ENCODE measurements at places on chromosomes 4 and X. TPM values are rescaled to one million over a fixed set of nuclear protein-coding genes. Genes with fewer than 3 reads are reported as not detected.

- no peak for DNase-seq
Observed at GRCh38 chrX:66328950-66329596, 165.0 kb downstream of the HEPH start.

DNA sequence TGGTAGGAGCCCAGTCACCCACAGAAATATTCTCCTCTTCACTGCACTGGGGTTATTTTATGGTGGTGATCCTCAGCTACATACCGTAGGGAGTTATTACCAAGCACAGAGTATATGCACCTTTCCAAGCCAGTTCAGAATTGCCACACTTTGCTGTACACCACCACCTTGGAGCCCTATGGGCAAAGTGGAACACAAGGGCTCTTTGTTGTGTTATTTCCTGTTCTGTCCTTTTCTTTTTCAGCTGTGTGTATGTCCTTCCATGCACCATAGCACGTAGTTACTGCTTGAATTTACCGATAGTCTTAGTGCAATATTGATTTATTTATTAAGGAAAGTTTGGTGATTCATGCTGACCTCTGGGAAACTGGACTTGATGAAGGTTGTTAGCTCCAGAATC lies 8.3 kb downstream of the RNF128 start:
- DNase-seq, result no peak

F8A2 gene
- polyA plus RNA-seq, result not detected

DNA sequence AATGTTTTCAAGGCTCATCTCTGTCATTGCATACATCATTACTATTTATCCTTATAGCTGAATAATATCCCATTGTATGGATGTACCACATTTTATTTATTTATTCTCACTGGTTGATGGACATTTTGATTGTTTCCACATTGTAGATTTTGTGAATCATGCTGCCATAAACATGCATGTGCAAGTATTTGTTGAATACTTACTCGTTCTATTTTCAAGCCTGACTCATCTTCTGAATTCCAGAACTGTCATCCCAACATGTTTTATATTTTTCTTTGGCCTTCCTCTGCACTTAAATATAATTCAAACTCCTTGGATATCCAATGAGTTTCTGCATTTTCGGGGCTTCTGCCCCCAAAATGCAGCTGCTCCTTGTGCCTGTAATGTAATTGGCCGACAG lies 77.6 kb downstream of the MXRA5 start:
- no peak for DNase-seq

- peak; percentile 38 for DNase-seq
Observed at GRCh38 chr4:179095585-179096221, 1653.5 kb upstream of the AGA start.

- DNase-seq, result peak; percentile 65
Observed at GRCh38 chr4:20532871-20533870, 167.1 kb upstream of the PACRGL start.

DNA sequence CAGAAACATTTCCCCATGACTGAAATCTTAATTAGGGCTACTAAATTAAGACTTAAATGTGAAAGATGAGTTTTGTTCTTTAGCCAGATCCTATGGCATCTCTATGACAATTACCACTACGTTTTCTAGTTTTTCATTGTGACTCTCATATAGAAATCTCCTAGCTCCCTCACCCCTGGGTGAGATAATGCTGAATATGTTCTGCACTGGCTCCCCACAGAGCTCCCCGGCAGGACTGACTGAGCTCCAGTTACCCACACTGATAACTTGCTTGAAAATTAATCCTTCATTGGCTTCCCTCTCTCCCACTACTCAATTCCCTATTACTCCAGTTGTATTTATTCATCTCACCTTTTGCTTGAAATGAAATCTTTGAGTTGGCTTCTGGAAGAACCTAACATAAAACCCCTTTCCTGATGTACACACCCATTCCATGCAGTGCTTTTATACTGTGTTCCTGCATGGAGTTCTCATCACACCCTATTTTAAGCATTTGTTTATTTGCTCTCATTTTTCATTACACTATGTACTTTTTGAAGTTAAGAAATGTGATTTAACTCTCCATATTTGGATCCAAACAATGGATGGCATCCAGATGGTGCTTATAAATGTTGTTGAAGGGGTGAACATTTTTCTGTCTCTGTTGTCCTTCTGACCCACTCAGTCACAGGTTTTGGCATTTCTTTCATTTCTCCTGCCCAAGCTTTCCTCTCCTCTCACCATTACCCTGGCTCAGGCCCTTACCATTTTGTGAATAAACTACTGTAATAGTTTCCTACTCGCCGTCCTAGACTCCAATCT lies 623.4 kb downstream of the SPRY1 start:
- DNase-seq, result no peak

- no peak for DNase-seq
Observed at GRCh38 chr4:55920571-55920970, 28.2 kb upstream of the CEP135 start.

DNA sequence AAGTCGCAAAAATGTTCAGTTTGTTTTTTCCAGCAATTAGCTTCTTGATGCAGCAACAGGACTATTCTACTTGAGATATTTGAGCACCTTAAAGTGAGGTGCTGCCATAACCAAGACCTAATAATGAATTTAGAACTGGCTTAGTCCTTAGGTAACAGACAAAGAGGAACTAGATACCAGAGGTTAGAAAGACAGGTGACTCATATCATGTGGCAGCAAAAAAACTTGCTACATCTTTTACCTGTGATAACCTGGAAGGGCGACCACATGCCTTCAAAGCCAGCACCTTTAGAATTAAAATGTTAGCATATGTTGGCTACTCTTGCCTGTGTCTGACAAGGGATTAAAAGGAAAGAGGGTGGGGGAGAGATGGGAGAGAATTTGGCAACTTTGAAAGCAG lies 90.4 kb downstream of the ARHGAP6 start:
- DNase-seq, result no peak

DNA sequence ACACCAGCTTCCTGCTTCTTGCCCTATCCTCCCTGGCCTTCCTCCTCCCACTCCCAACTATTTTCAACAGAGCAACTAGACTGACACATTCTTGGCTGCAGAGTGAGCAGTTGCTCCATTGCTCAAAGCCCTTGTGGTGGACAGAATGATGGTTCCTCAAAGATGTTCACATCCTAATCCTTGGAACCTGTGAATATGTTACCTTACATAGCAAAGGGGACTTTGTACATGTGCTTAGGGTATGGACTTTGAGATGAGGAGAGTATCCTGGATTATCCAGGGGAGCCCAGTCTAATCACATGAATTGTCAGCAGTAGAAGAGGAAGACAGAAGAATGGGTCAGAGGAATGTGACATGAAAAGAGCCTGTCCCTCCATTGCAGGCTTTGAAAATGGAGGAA lies 24.9 kb upstream of the HOPX start:
- no peak for DNase-seq

MAGEC3 gene
- 1.6 TPM for polyA plus RNA-seq

GRCh38 chr4:4427121-4427870 lies 40.4 kb downstream of the NSG1 start:
- no peak for DNase-seq

TCEAL5 gene
- polyA plus RNA-seq, result 2.0 TPM

- DNase-seq, result no peak
Observed at GRCh38 chrX:118049713-118050112, 66.9 kb downstream of the KLHL13 start.

DNA sequence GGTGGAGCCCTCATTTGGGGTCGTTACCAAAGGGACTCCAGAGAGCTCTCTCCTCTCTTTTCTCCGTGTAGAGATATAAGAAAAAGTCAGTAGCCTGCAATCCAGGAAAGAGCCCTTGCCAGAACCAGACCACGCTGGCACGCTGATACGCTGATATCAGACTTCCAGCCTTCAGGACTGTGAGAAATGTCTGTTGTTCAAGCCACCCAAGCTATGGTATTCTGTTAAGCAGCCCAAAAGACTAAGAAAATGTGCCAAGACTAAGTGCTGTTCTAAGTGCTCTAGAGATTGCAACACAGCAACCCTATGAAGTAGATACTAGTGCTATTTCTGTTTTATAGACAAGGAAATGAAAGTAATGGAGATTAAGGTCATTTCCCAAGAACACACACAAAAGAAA lies 205.7 kb downstream of the CAMK2D start:
- no peak for DNase-seq

DNA sequence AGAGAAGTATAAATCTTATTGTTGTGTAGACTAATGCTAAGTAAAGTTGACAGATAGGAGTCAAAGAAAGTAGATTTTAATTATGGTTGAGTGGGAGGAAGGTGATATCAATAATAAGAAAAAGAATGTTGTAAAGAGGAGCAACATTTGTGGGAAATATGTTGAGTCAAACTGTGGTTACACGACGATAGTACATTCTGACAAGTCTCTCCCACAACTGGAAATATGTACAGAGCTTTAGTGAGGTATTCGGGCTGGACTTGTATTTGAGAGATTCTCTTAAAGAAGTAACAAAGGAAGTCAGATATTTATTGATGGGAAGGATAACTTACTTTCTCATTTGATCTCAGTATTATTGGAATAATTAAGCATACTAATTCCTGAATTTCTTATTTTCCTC lies 525.3 kb upstream of the MAGEB2 start:
- DNase-seq, result no peak

- DNase-seq, result no peak
Observed at GRCh38 chr4:7771541-7772507, 167.8 kb downstream of the AFAP1 start.

DNA sequence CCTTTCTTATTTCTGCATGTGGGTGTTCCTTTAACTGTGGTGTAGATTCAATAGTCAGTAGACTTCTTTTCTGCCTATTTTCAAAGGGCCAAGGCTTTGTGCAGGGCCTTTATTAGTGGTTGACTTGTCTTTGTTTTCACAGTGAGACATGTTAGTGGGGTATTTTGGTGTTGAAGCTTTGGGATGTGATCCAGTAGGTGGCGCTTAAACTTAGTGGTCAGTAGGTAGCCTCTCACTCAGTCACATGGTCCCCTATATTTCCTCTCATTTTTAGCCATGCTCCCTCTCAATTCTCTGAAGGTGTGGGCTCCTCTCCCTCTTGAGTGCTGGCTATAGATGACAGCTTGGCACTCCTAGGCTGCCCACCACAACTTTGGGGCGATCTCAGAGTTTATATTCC lies 23.4 kb upstream of the SLC10A7 start:
- DNase-seq, result no peak

ADH1A gene
- 12.3 TPM for polyA plus RNA-seq

- no peak for DNase-seq
Observed at GRCh38 chrX:123525123-123525725, 207.6 kb downstream of the THOC2 start.

DNA sequence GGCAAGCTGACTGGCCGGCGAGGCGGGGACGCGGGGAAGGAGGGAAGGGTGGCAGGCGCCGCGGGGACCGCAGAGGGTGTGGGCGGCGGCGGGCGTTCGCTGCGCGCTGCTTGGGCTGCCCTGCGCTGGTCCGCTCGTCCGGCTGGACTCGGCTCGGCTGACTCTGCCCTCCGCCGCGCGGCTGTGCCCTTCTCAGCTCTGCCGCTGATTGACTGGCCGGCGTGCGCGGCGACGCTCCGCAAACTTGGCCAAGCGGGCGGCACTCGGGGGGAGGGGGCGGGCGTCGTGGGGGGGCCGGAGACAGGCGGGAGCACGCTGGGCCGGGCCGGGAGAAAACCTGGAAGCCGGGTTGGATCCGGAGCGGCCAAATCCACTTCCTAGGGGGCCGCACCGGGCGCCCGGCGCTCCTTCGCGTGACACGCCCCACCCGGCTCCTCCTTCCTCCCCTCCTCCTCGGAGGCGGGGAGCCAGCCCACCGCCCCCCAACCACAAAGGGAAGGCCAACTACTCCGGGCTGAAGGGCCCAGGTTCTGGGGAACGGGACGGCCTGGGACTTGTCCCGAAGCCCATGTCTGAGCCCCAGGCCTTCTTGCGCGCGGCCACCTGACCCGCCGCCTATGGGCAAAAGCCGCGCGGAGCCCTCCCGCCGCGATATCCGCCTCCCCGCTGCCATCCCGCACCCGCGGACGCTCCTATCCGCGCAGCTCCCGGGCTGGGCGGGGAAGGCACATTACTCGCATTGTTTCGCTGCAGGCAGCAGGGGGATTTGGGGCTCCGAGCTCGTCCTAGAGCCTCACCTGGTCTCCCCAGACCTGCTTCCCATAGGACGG lies at the start of gene GPC4:
TSS of gene GPC4 (minus strand) at position 214 of the 830 bp plus-strand sequence. CDS start 524 bp downstream, outside the sequence.
- DNase-seq, result peak; percentile 63

GRCh38 chr4:74670583-74670982 lies 123.7 kb downstream of the BTC start:
- DNase-seq, result no peak

DNA sequence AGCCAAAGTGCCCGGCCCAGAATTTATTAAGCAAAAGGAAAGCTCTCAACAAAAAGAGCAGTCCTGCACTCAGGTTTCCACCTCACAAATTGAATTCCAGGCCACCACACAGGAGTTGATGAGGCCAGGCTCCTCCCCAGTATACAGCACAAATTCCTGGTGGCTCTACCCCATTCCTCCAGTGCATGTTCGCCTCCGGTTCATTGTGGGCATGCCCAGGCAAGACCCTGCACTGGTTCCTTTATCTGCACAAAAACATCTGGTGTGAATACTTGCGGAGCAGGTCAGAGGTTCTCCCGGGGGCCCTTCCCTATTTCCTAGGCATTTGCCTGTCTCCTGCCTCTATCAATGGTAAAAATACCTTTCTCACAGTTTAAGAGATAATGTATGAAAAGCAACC lies 195.2 kb upstream of the ANXA10 start:
- no peak for DNase-seq

All from right lung (tissue), 10 donors.